ENCODE measurements at places on chromosomes 11 and 22.

DNA sequence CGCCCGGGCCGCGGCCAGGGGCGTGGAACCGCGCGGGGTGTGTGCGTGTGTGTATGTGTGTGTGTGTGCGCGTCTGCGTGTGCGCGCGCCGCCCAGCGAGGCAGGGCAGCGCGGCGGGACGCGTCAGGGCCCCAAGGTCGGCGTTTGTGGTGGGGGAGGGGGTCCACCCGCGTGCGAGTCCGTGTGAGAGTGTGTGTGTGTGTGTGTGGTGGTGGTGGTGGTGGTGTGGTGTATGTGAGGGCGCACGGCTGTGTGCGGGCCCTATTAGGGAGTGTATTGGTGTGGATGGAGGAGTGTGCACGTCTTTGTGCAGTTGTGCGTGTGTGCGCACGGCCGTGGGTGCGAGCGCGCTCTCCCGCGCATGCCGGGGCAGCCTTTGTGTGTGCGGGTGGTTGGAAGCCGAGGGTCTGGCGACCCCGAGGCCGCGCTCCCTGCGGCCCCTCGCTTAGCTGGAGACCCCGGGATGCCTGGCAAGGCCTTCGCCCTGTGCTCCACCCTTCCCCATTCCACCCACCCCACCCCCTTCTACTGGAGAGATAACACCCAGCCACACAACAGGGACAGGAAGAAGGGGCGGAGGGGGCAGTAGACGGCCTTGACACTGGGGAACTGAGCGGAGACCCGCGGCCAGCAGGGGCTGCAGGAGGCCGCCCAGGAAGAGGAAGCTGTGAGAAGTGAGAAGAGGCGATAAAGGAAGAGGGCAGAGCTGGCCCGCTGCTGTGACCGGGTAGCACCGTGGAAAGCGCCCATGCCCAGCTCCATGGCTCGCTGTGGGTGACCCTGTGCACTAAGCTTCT lies 528 bp upstream of the ARRB1 start:
- peak; percentile 88 for DNase-seq

DNA sequence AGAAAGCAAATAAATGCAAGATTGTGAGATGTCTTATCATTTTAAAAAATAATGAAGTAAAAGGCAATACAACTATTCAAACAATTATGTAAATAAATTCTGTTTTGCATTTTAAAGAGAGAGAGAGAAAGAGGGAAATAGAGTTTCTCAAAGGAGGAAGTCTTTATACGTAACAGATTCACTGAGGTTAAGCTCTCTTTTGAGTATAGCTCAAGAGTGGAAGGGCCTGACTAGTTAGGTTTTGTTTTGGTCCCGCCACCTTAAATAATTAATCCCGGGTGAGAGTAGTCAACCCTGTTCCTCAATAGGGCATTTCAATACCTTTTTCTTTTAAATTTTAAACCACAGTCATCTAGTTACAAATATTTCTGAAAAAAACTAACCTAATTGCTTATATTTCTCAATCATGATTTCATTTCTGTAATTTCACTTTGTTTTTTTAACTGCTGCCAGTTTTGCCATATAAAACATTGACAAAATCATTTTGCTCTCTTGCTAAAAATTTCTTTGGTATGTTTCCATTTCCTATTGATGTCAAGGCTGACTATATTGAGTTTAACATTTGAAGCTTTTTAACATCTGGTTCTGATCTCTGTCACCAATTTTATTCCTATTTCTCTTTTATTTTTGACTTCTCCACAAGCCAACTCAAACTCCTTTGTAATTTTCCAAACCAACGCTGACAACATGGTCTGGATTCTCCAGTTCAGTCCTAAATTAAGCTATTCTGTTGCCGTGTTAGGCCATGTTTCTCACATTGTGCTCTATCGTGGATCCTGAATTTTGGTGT lies 10.3 kb downstream of the OR10D3 start:
- DNase-seq: no peak

DNA sequence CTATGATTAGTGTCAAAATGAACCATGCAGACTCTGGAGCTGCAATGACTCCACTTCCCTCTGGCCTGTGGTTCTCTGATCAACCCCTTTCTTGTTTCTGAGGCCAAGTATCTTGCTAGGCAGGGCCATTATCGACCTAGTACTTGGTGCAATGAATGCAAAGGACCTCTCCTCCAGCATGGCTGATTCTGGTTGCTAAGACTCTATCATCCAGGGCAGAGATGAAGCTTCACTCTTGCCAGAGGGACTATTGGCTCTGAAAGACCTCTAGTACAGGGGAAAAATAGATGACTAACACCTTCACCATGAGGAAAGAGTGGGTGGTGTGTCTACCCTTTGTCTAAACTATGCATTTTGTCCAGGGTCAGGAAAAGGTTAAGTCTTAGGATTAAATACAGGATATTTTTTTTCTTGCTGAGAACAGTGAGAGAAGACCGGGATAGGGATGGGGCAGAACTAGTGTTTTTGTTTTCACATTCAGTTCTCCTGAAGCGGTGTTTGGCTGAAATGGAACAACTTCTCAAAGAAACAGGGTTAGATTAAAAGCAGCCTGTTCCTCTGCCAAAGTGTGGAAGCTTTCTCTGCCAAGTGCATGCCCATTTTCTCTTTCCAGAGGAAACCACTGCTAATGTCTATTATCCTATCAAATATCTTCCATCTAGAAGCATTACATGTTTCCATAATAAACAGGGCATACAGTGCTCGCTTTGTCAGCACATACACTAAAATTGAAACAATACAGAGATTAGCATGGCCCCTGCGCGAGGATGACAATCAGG lies 5.0 kb upstream of the MTFP1 start:
- peak; percentile 67 for DNase-seq

GRCh38 chr22:23700706-23701105 lies 9.9 kb downstream of the RGL4 start:
- DNase-seq: no peak

DNA sequence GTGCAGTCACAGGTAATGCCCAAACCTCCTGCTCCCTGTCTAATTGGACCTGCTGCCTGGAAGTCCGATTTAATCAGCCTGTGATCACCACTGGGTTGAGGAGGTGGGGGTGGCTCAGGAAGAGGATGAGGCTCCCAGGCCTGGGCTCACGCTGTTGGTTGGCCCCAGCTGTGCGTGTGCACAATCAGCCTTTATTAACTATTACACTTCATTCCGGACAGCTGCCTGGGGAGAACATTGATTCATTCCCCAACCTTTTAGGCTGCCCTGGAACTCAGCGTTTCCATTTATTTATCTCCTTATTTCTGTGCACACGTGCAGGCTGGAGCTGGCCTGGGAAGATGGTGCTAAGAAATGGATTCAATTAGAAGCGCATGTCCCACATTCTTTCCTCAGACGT lies 123.4 kb downstream of the DSCAML1 start:
- no peak for DNase-seq

- DNase-seq: no peak
Measured at GRCh38 chr22:44727709-44728108, 24.7 kb upstream of the ARHGAP8 start.

GRCh38 chr11:93517041-93517440 lies 26.1 kb downstream of the SMCO4 start:
- no peak for DNase-seq

- no peak for DNase-seq
Measured at GRCh38 chr22:41310336-41310735, 9.0 kb downstream of the ZC3H7B start.

DNA sequence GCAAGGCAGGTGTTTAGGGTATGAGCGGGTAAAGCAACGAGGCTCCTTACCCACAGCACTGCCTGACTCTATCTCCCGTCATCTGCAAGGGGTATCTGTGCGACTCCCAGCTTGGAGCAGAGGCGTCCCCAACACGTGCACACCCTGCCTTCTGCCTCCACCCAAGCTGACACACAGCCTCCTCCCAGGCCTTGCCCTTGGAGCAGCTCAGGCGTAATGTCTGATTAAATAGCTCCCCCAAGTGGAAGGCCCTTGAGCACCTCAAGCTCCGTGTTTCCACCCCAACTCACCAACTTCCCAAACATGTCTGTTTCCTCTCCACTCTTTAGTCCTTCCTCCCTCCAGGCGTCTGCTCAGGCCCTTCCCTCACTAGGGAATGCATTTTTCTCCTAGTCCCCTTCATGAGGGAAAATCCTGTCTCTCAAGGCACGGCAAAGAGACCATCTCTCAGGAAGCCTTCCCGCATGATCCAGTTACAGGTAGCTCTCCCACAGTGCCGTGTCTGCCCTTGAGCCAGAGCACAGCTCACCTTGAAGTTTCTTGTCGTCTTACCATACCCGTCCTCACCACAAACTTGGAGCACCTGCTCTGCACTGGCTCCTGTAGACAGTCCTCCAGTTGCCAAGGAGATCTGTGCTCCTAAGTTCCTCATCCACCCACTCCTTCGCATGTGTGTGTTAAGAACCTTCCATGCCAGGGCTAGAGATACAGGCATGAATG lies 15.8 kb downstream of the CYB5R2 start:
- peak; percentile 69 for DNase-seq

DNA sequence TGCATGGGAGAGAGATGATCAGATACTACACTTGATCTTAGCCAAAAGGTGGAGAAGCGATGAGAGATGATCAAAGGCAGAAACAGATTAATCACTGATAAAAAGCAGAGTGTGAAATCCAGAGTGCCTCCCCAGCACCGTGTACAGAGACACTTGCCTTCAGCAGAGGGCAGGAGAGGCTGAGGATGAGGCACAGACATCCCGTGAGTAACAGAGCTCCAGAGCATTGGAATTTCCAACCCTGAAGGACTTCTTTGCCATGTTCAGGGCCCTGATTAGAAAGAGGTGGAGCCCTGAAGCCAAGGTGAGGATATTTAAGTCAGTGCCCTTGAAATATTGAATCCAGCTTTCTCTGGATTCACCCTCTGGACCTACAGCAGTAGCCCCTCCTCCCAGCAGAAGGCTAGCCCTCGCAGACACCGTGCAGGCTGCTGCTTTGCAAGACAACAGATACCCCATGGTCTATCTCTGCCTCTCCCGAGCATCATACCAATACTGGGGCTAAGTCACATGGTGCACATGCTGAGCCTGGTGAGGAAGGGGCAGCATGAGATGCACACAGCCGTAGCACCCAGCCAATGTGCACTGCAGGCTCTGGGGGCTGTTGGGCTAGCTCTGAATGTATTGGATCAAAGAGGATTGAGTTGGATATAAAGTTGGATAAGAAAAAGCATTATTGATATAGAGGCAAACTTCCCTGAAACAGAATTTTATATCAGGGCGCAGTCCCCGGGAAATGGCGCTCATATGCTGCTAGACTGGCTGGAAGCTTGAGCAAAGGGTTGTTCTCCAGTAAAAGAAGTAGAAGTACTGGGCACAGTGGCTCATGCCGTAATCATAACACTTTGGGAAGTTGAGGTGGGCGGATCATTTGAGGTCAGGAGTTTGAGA lies 200.3 kb upstream of the B3GAT1 start:
- no peak for DNase-seq

- DNase-seq: no peak
Measured at GRCh38 chr11:111942829-111943228, 5.7 kb downstream of the DIXDC1 start.

DNA sequence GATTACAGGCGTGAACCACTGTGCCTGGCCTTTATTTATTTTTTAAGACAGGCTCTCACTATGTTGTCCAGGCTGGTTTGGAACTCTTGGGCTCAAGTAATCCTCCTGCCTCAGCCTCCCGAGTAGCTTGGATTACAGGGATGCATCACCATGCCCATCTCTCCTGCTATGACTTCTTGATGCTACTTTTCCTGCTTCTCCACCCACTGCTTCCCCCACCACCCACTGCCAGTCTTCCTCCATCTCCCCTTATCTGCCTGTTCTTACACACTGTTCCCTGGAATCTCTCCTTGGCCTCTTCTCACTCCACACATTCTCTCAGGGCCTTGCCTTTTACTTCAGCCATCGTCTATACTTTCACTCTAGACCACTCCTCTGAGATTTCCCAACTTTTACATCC lies 17.3 kb upstream of the TPP1 start:
- no peak for DNase-seq

- DNase-seq: no peak
Measured at GRCh38 chr11:119683783-119684182, 45.2 kb downstream of the NECTIN1 start.

All from hematopoietic multipotent progenitor cell treated with erythropoietin and hydrocortisone succinate and interleukin-3 and kit ligand, for 8 days (in vitro differentiated cells).